Right lobe of liver (tissue), 6 donors: ENCODE measurements at places on chromosomes 6 and 20.

- H3K4me3 ChIP-seq, result no peak overlapping the region
- H3K27me3 ChIP-seq, result no peaks in the 10 kb centered on the region
- no peak for DNase-seq
Observed at GRCh38 chr6:89360415-89360999, 8.0 kb upstream of the UBE2J1 start.

DNA sequence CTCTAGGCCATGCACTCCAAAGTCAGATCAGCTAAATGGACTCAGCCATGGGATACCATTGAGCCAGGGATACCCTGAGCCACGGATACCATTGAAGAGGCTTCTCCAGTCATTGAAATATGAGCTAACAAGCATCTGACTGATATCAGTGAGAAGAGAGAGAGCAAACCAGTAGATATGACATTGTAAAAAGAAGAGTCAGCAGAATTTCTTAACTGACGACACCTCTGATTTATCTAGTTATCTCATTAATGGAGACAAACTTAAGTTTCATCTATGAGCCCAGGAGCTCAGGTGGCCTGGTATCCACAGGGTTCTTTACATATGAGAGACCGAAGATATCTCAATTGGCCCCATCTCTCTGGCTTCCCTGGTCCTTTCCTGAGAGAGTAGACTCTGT is 140.6 kb downstream of the TBC1D7 start:
- no peaks in the 10 kb centered on the region for H3K4me1 ChIP-seq
- no peaks in the 10 kb centered on the region for H3K27me3 ChIP-seq
- H3K36me3 ChIP-seq, result no peaks in the 10 kb centered on the region
- no peak overlapping the region for H3K27ac ChIP-seq

DNA sequence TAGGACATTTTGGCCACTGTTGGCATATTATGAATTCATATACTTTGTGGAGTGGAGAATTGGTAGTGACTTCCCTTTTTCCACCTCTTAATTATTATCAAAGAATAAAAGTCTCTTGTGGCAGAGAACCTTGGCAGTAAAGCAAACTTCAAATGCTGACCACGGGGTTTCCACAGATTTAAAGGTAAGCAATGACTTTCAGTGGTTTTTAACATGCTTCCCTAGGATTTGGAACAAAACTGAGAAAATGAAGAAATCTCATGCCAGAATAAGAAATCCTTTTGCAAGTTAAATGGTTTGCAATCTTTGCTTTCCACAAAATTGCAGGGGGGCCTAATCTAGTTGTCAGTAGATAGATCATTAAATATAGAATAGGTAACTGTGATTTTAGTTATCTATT is 2.0 kb upstream of the SDC4 start:
- H3K27ac ChIP-seq, result no peak overlapping the region
- no peak overlapping the region for H3K4me3 ChIP-seq
- H3K4me1 ChIP-seq, result no peaks in the 10 kb centered on the region
- DNase-seq, result no peak
- H3K36me3 ChIP-seq, result no peaks in the 10 kb centered on the region

GRCh38 chr6:77173472-77174074 is 289.7 kb downstream of the HTR1B start:
- no peak overlapping the region for H3K27ac ChIP-seq
- H3K4me1 ChIP-seq, result no peaks in the 10 kb centered on the region
- H3K36me3 ChIP-seq, result no peaks in the 10 kb centered on the region
- DNase-seq, result no peak
- no peaks in the 10 kb centered on the region for H3K27me3 ChIP-seq

GRCh38 chr6:119627908-119628669 is 278.5 kb upstream of the MAN1A1 start:
- no peaks in the 10 kb centered on the region for H3K4me1 ChIP-seq
- H3K27me3 ChIP-seq, result no peaks in the 10 kb centered on the region
- H3K36me3 ChIP-seq, result no peaks in the 10 kb centered on the region
- no peak for DNase-seq
- H3K4me3 ChIP-seq, result no peak overlapping the region
- H3K27ac ChIP-seq, result no peak overlapping the region

DNA sequence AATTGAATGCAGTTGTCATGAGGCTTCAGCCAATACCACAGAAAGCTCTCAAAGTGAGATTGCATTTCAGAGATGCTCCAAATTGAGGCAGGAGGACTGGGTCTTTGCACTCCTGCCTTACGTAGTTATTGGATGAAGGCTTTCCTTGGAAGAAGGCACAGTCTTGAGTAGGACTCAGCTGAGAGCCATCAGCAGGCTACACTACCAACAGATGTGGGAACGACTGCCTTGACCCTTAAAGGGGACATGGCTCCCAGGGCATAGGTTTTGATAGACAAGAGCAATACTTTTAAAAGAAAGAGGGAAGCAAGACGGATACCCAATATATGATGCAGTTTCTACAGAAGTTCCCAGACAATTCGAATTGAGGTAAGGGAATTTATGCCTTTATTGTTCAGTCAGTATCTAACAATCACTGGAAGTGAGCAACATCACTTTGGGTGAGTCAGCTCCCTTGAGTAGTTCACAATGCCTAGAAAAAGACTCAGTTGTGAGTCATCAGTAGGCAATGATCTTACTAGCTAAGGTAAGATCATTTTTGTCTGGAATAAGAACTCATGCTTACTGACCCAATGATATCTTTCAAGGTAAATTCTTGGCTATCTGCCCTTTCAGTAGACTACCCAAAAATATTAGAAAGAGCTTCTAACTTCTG is 390.8 kb downstream of the GJA1 start:
- no peak overlapping the region for H3K27ac ChIP-seq
- H3K27me3 ChIP-seq, result no peaks in the 10 kb centered on the region
- H3K36me3 ChIP-seq, result no peaks in the 10 kb centered on the region

DNA sequence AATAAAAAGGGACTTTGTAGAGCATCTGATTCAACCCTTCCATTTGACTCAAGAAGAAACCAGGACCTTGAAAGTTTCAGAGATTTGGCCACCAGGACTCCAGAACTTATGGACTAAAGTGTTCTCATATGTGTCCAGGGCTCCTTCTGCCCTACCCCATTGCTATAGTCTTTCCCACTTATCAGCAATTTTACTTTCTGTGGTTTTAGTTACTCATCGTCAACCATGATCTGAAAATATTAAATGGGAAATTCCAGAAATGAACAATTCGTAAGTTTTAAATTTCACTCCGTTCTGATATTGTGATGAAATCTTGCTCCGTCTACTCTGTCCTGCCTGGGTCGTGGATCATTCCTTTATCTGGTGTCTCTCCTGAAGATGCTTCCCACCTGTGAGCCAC is 259.8 kb downstream of the PHACTR1 start:
- DNase-seq, result no peak
- no peak overlapping the region for H3K4me3 ChIP-seq
- no peaks in the 10 kb centered on the region for H3K27me3 ChIP-seq
- no peaks in the 10 kb centered on the region for H3K36me3 ChIP-seq

DNA sequence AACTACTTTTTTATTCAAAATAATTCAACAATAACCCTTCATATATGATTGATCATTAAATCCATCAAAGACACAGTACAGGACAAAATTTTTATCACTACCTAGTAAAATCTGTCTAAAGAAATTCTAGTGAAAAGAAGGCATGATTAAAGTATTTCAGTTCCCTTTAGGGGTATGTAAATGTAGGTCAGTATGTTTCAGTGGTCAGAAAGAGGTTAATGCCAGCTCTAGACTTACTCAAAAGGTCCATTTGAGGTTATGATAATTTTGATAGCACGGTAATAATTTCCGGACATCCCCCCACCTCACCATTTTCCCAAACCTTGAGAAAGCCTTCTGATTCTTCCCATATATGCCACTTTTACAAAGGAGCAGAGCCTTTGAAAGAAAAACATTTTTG is 193.5 kb upstream of the ID4 start:
- no peaks in the 10 kb centered on the region for H3K27me3 ChIP-seq
- no peaks in the 10 kb centered on the region for H3K36me3 ChIP-seq
- no peaks in the 10 kb centered on the region for H3K4me1 ChIP-seq
- no peak overlapping the region for H3K4me3 ChIP-seq

GRCh38 chr6:32224696-32225095 is 829 bp upstream of the NOTCH4 start:
- no peak overlapping the region for H3K4me3 ChIP-seq
- H3K36me3 ChIP-seq, result no peaks in the 10 kb centered on the region
- H3K27me3 ChIP-seq, result no peaks in the 10 kb centered on the region
- no peaks in the 10 kb centered on the region for H3K4me1 ChIP-seq
- no peak overlapping the region for H3K27ac ChIP-seq

DNA sequence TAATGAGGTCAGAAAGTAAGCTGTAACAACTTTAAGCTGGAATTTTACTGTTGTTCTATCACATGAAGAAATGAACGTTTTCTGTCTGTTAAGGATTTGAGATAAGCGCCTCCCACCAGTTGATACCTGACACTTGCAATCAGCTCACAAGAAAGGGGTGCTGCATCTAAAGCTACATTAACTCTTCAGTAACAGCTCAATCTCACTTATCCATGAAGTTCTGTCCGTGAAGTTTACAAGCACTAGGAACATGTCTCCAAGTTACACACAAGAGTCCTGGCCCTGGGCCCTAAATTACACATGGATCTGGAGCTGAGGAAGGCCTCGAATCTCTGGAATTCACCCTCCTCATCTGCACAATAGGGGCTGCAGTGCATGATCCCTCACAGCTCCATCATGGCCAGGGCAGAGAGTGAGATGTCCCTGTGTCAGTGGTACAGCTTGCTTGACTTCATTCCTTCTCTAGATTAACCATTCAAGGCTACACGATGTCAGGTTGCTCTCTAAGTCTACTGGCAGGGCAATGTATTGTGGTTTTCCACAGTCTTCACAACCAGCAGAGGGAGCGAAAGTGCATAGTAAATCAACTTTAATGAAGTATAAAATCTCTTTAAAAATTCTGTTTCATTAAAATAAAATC is 182.4 kb upstream of the MCHR2 start:
- no peak overlapping the region for H3K4me3 ChIP-seq
- DNase-seq, result no peak
- H3K27ac ChIP-seq, result no peak overlapping the region
- no peaks in the 10 kb centered on the region for H3K36me3 ChIP-seq
- peaks cover 4% of the 10 kb centered on the region for H3K4me1 ChIP-seq

GRCh38 chr6:136968837-136969236 is 46.7 kb downstream of the SLC35D3 start:
- H3K36me3 ChIP-seq, result no peaks in the 10 kb centered on the region
- DNase-seq, result no peak
- H3K4me1 ChIP-seq, result no peaks in the 10 kb centered on the region
- no peaks in the 10 kb centered on the region for H3K27me3 ChIP-seq
- no peak overlapping the region for H3K4me3 ChIP-seq

GRCh38 chr20:13821876-13822275 is 37.0 kb downstream of the NDUFAF5 start:
- no peaks in the 10 kb centered on the region for H3K4me1 ChIP-seq
- no peak for DNase-seq
- peaks cover under 1% of the 10 kb centered on the region for H3K36me3 ChIP-seq
- H3K27ac ChIP-seq, result no peak overlapping the region

DNA sequence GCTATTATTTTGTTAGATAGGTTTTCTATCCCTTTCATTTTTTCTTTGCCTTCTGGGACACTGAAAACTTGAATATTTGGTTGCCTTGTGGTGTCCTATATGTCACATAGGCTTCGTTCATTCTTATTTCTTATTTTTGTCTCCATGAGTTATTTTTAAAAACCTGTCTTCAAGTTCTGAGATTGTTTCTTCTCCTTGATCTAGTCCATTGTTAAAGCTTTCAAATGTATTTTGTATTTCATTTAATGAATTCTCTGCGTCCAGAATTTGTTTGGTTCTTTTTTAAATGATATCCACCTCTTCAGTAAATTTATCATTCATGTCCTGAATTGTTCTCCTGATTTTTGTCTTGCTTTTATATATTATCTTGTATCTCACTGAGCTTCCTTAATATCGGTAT is 243.2 kb upstream of the BMP2 start:
- no peaks in the 10 kb centered on the region for H3K27me3 ChIP-seq
- H3K36me3 ChIP-seq, result no peaks in the 10 kb centered on the region
- H3K4me3 ChIP-seq, result no peak overlapping the region
- no peak for DNase-seq
- no peaks in the 10 kb centered on the region for H3K4me1 ChIP-seq
